ENCODE measurements at places on chromosomes 4 and X. TPM values are rescaled to one million over a fixed set of nuclear protein-coding genes. Genes with fewer than 3 reads are reported as not detected.

GRCh38 chr4:40750461-40751258 is 905 bp downstream of the NSUN7 start:
- no peak for DNase-seq

APEX2 gene
- 12.4 TPM for total RNA-seq

- no peak for DNase-seq
These were observed 2.1 kb downstream of the TEC start for GRCh38 chr4:48267574-48267973.

ABCE1 gene
- total RNA-seq, result 31.7 TPM

WNK3 gene
- total RNA-seq, result 0.05 TPM

RTL9 gene
- total RNA-seq, result not detected

DNA sequence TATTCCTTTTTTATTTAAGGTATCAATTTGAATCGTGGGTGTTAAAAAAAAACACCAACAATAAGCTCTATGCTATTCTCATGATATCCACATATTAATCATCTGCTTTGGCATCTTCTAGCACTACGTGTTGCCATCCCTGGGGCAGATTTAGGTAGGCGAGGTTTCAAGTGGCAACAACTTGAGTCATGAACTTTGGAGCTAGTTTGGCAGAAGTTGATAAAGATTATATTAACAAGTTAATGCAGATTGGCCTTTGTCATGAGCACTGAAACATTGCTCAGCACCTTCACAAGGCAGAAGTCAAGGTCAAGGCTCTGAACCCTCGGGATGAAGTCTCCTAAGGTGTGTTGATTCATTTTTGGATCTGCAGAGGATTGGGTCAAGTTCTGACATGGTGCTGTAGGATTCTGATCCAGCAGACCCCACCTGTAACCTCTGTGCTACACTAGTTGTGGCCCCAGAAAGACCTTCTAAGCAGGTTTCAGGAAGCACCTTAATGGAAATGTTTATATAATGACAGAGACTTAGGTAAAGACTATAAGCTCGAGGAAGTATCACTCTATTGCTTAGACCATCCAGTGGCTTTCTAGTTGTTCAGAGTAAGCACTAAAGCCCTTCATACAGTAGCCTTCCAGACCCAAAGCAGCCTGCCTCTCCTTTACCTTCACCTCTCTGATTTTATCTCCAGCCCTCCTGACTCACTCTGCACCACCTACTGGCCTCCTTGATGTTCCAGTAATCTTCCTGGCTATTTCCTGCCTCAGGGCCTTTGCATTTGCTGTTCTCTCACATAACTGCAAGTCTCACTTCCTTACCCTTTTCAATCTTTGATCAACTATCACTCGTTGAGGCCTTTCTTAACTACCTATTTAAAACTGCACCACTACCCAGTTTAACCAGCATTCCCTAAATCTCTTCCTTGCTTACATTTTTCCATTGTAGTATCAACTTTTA is 117.0 kb upstream of the SLC4A4 start:
- DNase-seq, result no peak

DNA sequence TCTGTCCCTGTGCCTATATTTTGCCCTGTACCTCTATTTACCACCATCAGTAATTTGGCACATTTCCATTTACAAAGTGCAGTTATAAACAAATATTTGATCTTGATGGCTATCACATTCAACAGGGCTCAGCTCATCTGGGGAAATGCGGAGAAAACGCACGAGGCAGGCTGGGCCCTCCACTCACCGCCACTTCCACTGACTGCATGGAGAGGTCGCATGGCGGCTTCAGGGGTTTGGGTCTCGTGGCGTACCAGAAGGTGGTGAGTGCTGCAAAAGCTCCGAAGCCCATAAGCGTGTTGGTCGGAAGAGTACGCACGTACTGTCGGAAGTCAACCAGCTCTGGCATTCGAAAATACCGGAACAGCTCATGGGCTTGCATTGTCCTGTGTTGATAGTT is 22.6 kb downstream of the ACSL1 start:
- DNase-seq, result no peak

DNA sequence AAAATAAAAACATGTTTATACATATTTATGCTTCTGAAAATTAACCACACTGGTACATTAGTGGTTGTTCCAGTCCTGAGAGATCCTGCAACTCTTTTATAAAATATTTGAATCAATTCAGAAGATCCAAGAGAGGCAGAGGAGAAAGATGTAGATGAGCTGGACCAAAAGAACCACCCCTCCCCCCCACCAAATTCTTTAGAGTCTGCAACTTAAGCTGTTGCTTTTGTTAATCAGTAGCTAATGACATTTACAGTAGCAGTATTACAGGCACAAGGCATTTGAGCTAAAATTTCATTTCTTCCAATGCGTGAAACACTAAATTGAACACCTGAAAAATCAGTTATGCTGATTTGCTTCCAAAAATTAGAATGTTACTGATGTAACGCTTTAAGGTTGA is 61.5 kb downstream of the PDK3 start:
- no peak for DNase-seq

DNA sequence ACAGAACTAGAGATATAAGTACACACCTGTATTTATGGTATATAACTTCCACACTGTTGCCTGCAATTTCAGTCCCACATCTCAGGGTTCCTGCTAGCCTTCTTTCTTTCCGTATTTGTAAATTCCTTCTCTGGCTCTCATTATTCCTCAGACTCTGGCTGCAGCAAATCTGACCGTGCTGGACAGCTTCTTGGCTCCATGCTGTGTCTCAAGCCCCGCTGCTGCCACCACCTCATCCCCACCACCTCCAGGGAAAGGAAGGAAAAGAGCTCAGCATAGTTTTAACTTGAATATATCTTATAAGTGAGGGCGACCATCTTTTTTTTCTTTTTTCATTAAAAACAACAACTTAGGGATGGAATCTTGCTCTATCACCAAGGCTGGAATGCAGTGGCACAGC is 155.6 kb upstream of the CXCL13 start:
- no peak for DNase-seq

- no peak for DNase-seq
These were observed 14.9 kb downstream of the CCSER1 start for GRCh38 chr4:90142081-90142480.

DNA sequence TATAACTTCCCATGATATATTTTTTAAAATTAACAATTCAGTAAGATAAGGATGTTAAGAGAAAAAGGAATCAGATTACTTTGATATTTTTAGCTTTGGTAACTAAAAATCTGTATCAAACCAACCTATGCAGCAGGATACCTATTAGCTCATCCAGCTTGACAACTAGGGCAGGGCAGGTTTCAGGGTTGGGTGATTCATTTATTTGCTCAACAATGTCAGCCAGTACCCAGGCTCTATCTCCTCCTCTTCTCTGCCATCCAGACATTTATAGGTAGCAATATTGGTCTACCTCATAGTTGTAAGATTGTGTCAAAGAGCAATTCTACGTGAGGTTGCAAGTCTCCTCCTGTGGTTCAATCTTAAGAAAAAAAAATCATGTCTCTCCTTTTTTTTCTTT is 421.9 kb downstream of the ANKRD50 start:
- DNase-seq, result no peak

DNA sequence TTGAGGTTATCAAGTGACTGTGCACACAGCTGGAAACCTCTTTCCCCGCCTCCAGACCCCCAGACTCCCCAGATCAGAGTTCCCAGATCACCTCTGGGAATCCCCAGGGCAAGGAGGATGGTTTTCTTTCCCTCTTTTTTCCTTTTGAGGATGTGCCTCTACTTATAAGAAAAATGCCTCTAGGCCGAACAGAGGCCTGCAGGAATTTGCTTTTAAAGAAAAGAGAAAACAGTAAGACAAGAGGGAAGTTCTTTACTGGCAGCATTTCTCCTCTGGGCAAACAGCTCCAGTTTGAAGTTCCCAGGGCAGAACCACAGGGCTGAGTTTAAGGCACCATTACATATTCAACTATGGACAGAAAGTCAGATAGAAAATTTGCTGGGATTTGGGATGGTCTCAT is 837.9 kb upstream of the LCORL start:
- DNase-seq, result no peak

F9 gene
- not detected for total RNA-seq

DNA sequence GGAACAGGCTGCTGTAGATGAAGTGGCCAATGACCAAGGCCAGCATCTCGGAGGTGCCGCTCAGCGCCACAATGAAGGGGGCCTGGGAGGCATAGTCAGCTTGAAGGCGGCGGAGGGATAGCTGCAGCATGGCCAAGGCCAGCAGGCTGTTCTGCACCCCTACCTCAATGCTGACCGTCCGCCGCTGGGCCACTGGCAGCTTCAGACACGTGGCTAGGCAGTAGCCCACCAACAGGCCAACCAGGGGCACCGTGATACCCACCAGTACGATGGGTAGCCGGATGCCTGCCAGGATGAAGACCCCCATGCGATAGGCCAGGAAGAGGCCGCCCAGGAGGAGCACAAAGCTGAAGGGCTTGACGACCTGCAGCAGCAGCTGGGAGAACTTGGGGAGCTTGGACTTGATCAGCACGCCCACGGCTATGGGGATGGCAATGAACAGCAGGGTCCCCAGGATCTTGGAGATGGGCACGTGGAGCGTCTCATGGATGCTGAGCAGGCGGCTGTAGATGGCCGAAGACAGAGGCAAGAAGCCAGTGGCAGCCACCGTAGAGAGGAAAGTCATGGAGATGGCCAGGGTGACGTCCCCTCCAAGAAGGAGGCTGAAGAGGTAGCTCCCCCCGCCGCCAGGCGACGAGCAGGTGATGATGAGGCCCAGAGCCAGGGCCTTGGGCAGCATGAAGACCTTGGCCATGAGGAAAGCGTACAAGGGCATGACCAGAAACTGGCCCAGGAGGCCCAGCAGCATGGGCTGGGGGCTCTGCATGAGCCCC is 1.3 kb upstream of the UBL4A start:
- no peak for DNase-seq

GRCh38 chr4:140038031-140038533 is 115.9 kb downstream of the MAML3 start:
- DNase-seq, result no peak

NDP gene
- not detected for total RNA-seq

DNA sequence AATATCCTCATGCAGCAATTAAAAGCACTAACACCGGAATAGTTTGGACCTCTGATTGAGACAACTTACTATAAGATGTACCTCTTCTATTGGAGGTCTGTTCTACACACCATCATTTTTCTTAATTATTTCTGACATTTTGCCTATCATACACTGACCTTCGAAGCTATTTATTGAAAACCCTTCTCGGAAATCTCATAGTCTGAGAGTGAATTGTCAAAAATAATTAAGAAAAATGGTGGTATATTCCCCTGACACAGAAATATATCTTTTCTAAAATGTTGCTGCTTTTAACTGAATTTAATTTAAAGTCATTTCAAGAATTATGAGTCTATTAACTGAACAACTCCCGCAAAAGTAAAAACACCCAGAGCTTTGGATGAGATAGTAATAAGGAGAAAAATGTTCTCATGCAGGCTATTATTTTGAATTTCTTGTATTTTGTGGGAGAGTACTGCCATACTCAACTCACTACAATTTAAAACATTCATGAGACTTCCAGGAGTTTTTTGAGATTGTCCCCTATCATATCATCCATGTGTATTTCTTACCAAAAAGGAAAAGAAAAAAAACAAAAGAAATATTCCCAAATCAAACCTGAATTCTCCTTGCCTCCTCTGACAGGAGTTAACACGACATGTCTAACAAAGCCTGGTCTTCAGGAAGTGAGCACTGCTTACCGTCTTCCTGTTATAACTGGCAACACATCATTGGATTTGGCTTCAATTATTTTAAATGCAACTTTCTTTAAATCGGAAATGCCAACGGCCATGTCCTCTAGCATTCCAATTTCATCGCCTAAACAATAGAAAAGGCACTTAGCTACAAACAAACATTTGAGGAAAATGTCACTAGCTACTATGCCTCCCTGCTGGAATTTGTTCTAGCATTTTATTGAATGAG is 485.3 kb downstream of the IL15 start:
- no peak for DNase-seq

MMAA gene
- total RNA-seq, result 9.7 TPM

GRCh38 chrX:18707426-18708049 is at the start of gene PPEF1:
PPEF1 (plus strand) TSS chrX:18707645; CDS start chrX:18707781, 136 bp downstream.
- DNase-seq, result no peak

CASP3 gene
- 20.9 TPM for total RNA-seq
